Stimulated activated CD8-positive, alpha-beta memory T cell treated with anti-CD3 and anti-CD28 coated beads, Interleukin-15, amount 100 ng/mL, for 24 hours (primary cell): ENCODE measurements at places on chromosomes 6 and 20.

DNA sequence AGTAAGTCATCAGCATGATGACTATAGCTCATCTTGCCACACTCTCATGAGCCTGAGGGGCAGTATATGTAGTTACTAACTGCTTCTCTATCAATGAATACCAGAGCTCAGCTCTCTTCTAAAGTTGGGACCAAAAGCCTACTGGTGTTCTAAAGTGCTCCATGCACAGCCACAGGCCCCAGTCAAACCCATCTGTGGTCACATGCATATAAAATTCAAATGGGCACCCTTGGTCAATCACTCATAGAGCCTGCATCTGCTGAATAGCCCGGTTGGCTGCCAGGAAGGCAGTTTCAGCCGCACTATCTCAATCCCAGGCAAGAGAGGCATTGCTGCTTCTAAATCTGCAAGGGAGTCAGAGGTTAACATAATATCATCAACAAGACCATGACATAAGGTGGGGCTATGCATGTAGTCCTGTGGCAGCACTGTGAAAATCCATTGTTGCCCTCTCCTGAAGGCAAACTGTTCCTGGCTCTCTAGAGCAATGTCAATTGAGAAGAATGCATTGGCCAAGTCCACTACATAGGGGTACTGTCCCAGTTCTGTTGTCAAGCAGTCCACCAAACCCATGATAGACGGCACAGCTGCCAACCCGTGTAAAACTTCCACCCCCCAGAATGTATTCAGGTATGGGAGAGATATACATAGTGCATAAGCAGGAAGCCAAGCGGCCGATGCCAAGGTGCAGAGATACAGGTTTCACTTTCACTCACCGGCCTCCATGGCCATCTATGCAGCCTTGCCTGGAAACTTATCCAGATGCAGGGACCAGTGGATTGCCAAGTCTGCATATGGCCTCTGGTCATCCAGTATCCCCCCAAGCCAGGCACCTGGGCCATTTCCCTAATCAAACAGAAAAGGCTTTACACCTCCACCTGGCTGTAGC is 76.2 kb downstream of the ALDH8A1 start:
- DNase-seq, result no peak

GRCh38 chr20:25177890-25178321 is 17.6 kb upstream of the ENTPD6 start:
- no peak for DNase-seq

- no peak for DNase-seq
These were observed 172.2 kb downstream of the AIG1 start for GRCh38 chr6:143232849-143233248.

GRCh38 chr6:148968771-148969602 is 222.2 kb downstream of the UST start:
- no peak for DNase-seq

DNA sequence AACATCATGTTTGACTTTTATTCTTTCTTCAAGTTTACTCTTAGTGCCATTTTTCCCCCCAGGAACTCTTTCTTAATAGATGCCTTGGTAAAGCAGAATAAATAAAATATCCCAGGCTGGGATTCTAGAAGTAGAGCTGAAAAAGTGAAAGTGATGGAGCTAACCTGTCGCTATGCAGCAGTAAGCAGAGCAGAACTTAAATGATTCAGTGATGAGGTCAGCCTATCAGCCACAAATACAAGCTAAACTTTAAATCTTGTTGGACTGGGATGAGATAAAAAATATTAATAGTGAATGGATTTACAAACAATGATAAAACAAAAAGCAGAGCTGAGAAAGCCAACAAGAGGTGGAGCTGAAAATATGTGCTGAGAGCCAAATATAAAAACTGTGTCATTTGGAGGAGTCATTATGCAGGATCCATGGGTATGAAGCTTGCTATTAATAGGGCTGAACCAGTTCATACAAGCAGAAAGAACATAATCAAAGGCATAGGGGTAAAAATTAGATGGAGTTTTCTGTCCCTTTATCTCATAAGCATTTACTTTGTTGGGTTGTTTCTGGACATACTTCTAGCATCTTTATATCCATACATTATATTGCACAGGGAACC is 877.8 kb downstream of the EPHA7 start:
- DNase-seq, result no peak

GRCh38 chr20:36339646-36340592 is 33.8 kb downstream of the DLGAP4 start:
- no peak for DNase-seq

- DNase-seq, result no peak
These were observed 26.8 kb downstream of the PAQR8 start for GRCh38 chr6:52388790-52389189.

- no peak for DNase-seq
These were observed 284.4 kb downstream of the ZFAND3 start for GRCh38 chr6:38103921-38104320.

DNA sequence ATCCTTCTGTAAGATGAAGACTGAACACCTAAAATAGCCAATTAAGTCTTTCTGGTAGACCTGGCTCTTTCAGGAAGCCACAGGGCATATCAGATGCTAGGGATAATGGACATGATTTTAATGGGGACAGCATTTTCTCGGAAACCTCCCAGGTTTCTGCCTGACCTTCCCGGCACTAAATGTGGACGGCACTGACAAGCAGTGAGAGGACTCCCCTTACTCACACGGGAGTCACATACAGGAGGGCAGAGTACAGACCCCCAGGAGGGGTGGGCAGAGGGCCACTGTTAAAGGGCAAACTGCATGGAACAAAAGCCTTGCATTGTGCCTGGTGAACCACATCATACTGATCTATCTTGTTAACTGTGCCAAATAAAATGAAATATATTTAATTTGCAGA is 19.9 kb downstream of the PSMG4 start:
- DNase-seq, result no peak
